ENCODE measurements at places on chromosomes 12 and 14. TPM values are rescaled to one million over a fixed set of nuclear protein-coding genes. Genes with fewer than 3 reads are reported as not detected.

GRCh38 chr12:76554405-76555230 lies 5.0 kb downstream of the OSBPL8 start:
- no peak overlapping the region for H3K4me3 ChIP-seq
- no peaks in the 10 kb centered on the region for H3K27me3 ChIP-seq
- peaks cover 47% of the 10 kb centered on the region for H3K4me1 ChIP-seq
- H3K36me3 ChIP-seq: no peaks in the 10 kb centered on the region

DNA sequence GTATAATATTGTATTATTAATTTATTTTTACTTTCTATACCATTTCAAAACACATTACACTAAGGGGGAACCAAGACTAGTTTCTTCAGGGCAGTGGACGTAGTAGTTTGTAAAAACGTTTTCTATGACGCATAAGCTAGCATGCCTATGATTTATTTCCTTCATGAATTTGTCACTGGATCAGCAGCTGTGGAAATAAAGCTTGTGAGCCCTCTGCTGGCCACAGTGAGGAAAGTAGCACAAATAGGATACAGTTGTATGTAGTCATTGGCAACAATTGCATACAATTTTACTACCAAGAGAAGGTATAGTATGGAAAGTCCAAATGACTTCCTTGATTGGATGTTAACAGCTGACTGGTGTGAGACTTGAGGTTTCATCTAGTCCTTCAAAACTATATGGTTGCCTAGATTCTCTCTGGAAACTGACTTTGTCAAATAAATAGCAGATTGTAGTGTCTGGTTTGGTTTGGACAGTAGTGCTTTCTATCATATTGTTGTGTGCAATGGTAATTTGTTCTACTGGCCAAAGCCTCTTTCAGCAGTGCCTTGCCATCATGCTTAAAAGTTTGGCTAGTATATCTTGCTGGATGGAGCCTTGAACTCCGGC lies 24.3 kb upstream of the PLEKHD1 start:
- no peak for DNase-seq
- peaks cover 34% of the 10 kb centered on the region for H3K36me3 ChIP-seq
- no peak overlapping the region for H3K27ac ChIP-seq
- H3K27me3 ChIP-seq: no peaks in the 10 kb centered on the region
- H3K4me3 ChIP-seq: no peak overlapping the region
- H3K4me1 ChIP-seq: no peaks in the 10 kb centered on the region

DNA sequence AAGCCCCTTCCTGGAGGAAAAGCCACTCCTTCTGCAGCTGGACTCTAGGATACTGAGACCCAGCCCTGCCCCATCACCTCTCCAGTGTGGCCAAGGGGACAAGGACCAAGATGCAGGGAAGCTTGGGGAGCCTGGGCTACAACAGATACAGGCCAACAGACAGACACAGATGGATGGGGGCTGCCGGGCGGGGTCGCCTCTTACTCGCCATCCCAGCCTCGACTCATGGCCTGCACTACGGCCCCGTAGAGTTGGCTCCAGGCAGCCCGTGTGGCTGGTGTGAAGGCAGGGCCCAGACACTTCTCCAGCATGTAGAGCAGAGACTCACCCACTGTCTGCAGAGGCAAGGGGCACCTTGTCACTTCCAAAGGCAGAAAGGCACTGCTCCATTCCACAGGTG lies 4.7 kb downstream of the NGB start:
- H3K4me3 ChIP-seq: no peak overlapping the region
- DNase-seq: no peak
- peaks cover 9% of the 10 kb centered on the region for H3K4me1 ChIP-seq
- H3K27ac ChIP-seq: no peak overlapping the region
- no peaks in the 10 kb centered on the region for H3K27me3 ChIP-seq

- no peaks in the 10 kb centered on the region for H3K27me3 ChIP-seq
- H3K27ac ChIP-seq: no peak overlapping the region
- no peaks in the 10 kb centered on the region for H3K36me3 ChIP-seq
Observed at GRCh38 chr14:89013698-89014568, 189.5 kb downstream of the TTC8 start.

- H3K36me3 ChIP-seq: no peaks in the 10 kb centered on the region
- H3K4me1 ChIP-seq: peaks cover 92% of the 10 kb centered on the region
- peak overlapping the region; percentile 99 for H3K27ac ChIP-seq
- H3K27me3 ChIP-seq: no peaks in the 10 kb centered on the region
Observed at GRCh38 chr14:104973135-104973384, 5.1 kb downstream of the AHNAK2 start.

GRCh38 chr12:75658286-75658685 lies 146.9 kb upstream of the KRR1 start:
- no peak overlapping the region for H3K4me3 ChIP-seq
- H3K27ac ChIP-seq: peak overlapping the region; percentile 52
- peaks cover 16% of the 10 kb centered on the region for H3K4me1 ChIP-seq
- H3K27me3 ChIP-seq: no peaks in the 10 kb centered on the region
- no peak for DNase-seq

DNA sequence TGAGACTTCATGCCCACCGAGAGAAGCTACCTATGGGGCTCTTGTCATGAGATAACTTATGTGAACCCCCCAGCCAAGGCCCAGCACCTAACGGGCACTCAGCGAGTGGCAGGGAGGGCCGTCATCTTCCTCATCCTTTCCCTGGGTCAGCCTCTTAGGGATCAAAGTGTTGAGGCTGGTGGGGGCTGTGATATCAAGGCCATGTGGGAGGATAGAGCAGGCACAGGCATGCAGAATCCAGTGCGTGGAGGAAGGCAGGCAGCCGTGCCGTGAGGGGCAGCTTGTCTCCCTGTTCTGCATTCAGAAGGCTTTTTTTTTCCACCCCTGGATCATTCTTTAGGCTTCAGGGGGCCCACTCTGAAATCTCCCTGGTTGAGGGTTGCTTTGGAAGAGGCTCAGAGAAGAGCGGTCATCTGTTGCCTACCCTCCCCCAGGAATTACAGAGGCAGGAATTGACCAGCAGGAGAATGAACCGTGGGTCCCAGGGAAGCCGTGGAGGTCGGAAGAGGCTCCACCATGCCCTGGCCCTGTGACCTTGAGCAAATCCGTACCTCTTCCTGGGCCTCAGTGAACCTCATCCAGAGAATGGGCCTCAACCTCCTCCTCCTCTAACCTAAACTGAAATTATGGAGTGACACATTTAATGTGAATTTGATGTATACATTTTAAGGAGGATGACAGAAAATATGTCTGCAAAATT lies 62.8 kb downstream of the BEGAIN start:
- no peaks in the 10 kb centered on the region for H3K27me3 ChIP-seq
- H3K4me1 ChIP-seq: no peaks in the 10 kb centered on the region
- H3K4me3 ChIP-seq: no peak overlapping the region
- DNase-seq: no peak

- H3K27ac ChIP-seq: no peak overlapping the region
- H3K27me3 ChIP-seq: no peaks in the 10 kb centered on the region
- no peak for DNase-seq
- no peaks in the 10 kb centered on the region for H3K36me3 ChIP-seq
Observed at GRCh38 chr14:57632649-57633048, 139.0 kb upstream of the CCDC198 start.

DNA sequence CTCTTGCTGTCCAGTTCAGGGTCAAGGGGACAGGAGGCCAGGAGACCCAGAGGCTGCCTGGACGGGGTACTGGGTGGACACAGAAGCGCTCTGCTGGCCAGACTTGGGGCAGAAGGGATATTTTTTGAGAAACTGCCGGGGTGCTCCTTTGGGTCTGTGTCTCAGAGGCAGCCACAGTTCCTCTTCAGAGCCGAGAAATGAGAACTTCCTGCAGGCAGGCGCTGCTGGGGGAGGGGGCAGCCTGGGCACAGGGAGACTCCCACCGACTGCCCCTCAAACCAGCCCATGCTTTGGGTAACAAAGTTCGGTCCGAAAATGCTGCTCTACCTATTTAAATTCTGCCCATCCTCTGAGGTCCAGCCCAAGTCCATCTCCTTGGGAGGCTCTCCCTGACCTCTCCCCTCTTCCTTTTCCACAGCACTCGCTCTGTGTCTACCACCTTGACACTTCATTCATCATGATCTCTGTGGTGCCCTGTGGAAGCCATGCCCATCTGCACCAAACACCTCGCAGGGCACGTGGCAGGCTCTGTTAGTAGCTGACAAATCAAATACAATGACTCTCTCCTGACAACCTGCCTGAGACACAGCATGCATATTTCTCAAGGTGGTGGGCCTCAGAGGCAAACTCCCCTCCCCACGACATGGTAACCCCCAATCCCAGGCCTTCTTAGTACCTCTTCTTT lies 16.4 kb downstream of the HDAC7 start:
- no peaks in the 10 kb centered on the region for H3K27me3 ChIP-seq
- H3K4me1 ChIP-seq: peaks cover 95% of the 10 kb centered on the region
- H3K4me3 ChIP-seq: no peak overlapping the region
- no peaks in the 10 kb centered on the region for H3K36me3 ChIP-seq
- DNase-seq: no peak

GRCh38 chr14:105384605-105385321 lies 13.6 kb upstream of the TEX22 start:
- H3K27ac ChIP-seq: no peak overlapping the region
- no peak overlapping the region for H3K4me3 ChIP-seq
- no peak for DNase-seq
- H3K27me3 ChIP-seq: no peaks in the 10 kb centered on the region
- no peaks in the 10 kb centered on the region for H3K4me1 ChIP-seq

DNA sequence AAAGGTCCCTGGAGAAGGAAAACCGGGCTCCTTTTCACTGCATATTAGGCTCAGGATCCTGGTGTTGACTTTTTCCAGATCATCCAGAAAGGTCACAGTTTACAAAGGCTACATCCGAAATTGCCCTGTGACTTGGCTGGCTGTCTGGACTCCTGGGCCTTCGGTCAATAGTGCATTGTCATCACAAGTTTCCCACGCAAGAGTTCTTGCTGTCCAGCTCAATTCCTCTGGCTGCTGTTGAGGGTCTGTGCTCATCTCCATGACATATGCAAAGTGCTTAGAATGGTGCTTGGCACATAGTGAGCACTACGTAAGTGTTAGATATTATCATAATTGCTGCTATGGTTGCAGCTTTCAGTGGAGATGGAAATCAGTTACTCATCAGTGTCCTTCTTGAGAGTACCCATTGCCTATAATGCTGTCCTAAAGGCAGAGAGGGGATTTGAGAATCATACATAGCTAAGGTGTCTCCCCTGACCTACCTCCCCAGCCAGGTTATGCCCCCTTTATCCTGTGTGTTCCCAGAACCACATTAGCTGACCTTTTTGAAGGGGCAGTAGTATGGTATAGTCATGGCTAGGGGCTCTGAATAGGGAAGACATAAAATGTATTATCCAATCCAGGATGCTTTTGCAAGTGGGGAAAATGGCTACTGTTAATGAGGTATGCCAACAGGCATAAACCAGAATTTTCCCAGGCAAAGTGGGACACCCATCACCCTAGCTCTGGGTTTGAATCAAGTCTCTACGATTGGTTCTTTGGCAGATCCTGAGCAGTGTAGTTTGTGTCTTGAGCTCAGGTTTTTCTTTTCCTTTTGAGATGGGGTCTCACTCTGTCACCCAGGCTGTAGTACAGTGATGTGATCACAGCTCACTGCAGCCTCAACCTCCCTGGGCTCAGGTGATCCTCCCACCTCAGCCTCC lies 132.0 kb upstream of the CCND2 start:
- no peaks in the 10 kb centered on the region for H3K36me3 ChIP-seq
- H3K27ac ChIP-seq: no peak overlapping the region
- DNase-seq: no peak
- H3K4me3 ChIP-seq: no peak overlapping the region
- no peaks in the 10 kb centered on the region for H3K4me1 ChIP-seq

GRCh38 chr14:52266782-52267181 lies 716 bp upstream of the PTGDR start:
- H3K27me3 ChIP-seq: no peaks in the 10 kb centered on the region
- peaks cover 37% of the 10 kb centered on the region for H3K4me1 ChIP-seq
- no peak overlapping the region for H3K27ac ChIP-seq
- H3K4me3 ChIP-seq: no peak overlapping the region
- DNase-seq: no peak

DNA sequence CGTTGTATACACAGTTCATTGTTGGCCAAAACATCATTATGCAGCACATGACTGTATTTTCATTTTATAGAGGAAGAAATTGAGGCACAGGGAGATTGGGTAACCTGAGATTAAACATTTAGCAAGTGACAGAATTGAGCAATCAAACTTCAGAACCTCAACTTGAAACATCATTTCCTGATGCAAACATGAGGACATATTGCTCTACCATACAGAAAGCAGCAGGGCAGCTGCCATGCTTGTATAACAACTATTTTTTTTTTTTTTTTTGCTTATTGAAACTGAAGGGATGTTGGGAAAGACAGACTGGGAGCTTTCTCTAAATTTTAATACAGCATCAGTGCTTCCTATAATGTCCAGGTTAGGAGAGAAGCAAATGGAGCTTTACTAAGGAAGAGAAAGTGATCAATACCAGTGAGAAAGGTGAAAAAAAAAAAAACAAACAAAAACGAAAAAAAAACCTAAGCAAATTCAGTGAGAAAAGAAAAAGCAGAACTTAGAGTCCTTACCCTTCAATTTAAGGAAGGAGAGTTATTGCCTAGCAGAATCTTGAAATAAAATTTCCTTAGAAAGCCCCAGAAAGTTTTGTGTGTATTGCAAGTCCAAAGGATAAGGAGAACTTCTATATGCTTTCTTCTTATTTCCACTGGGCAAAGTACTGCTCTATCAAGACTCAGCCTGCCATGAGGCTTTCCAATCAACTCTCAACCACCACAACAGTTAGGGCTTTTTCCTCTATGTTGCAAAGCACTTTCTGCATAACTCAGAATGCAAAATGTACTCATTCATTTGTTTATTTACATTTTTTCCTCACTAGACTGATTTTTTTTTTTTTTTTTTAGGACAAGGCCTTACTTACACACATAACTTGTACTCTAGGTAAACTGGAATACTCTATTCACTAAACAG lies 21.6 kb downstream of the BTG1 start:
- H3K36me3 ChIP-seq: no peaks in the 10 kb centered on the region
- no peaks in the 10 kb centered on the region for H3K27me3 ChIP-seq
- peaks cover 8% of the 10 kb centered on the region for H3K4me1 ChIP-seq
- no peak overlapping the region for H3K27ac ChIP-seq

GRCh38 chr12:64457032-64457431 lies 5.1 kb downstream of the TBK1 start:
- no peaks in the 10 kb centered on the region for H3K27me3 ChIP-seq
- H3K4me3 ChIP-seq: no peak overlapping the region
- DNase-seq: no peak
- H3K4me1 ChIP-seq: peaks cover 37% of the 10 kb centered on the region
- H3K36me3 ChIP-seq: no peaks in the 10 kb centered on the region

DNA sequence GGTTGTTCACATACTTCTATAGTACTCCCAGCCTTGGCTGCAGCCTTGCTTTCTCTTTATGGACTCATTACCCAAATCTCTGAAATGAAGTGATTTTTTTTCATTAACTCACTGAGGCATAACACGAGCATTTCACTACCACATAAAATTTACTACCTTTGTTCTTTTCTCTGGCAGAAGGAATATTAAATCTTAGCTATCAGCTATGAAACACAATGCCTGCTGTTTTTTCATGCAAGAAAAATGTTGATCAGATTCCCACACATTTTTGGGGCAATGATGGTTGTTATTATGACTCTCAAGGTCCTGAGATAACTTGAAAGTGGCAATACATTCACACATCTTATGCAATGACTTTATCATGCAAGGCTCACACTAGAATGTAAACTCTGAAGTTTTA lies 225.3 kb upstream of the ATP2B1 start:
- no peaks in the 10 kb centered on the region for H3K36me3 ChIP-seq
- no peak for DNase-seq
- no peaks in the 10 kb centered on the region for H3K4me1 ChIP-seq
- no peaks in the 10 kb centered on the region for H3K27me3 ChIP-seq

EML1 gene
- total RNA-seq: 32.7 TPM

MSRB3 gene
- 52.5 TPM for total RNA-seq

SLC5A8 gene
- total RNA-seq: not detected

Measured in vagina (tissue), 2 donors.